ENCODE measurements at places on chromosomes 2 and 18.

GRCh38 chr2:170156592-170156991 lies 21.4 kb upstream of the MYO3B start:
- no peak for DNase-seq

GRCh38 chr2:83596592-83597282 lies 862.3 kb downstream of the SUCLG1 start:
- no peak for DNase-seq

DNA sequence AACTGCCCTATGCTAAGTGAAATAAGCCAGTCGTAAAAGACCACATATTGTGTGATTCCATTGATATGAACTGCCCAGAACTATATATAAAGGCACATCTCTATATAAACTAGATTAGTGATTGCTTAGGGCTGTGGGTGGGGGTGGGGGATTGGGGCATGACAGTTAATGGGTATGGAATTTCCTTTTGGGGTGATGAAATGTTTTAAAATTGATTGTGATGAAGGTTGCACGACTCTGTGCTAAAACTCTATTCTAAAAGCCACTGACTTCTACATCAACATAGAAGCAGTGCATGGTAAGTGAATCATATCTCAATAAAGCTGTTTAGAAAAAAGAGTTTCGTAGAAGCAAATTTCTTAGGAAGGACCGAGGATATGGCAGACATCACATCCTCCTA lies 53.0 kb downstream of the CDCA7 start:
- DNase-seq: no peak

- DNase-seq: no peak
Measured at GRCh38 chr2:37706334-37707183, 35.1 kb upstream of the CDC42EP3 start.

- DNase-seq: no peak
Measured at GRCh38 chr18:43559507-43559906, 282.2 kb upstream of the SYT4 start.

- no peak for DNase-seq
Measured at GRCh38 chr18:53747663-53748160, 476.8 kb downstream of the MBD2 start.

DNA sequence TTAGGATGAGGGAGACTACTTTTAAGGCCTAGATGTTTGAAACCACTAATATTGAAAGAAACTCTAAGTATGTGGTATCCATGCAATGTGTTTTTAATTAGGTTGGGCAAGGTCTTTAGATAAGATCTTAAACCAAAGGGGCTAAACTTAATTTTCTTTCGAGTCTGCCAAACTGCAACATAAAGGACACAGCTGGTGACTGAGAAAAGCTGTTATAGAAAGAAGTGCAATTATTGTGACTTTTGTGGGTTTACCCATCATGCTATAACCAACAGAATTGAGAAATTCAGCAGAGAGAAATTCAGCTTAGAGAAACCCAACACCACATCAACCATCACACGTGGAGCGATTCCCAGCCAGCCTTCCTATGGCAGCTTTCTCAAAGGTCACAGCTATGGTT lies 119.5 kb upstream of the LMAN1 start:
- no peak for DNase-seq

- no peak for DNase-seq
Measured at GRCh38 chr2:72932045-72932740, 14.9 kb downstream of the EMX1 start.

DNA sequence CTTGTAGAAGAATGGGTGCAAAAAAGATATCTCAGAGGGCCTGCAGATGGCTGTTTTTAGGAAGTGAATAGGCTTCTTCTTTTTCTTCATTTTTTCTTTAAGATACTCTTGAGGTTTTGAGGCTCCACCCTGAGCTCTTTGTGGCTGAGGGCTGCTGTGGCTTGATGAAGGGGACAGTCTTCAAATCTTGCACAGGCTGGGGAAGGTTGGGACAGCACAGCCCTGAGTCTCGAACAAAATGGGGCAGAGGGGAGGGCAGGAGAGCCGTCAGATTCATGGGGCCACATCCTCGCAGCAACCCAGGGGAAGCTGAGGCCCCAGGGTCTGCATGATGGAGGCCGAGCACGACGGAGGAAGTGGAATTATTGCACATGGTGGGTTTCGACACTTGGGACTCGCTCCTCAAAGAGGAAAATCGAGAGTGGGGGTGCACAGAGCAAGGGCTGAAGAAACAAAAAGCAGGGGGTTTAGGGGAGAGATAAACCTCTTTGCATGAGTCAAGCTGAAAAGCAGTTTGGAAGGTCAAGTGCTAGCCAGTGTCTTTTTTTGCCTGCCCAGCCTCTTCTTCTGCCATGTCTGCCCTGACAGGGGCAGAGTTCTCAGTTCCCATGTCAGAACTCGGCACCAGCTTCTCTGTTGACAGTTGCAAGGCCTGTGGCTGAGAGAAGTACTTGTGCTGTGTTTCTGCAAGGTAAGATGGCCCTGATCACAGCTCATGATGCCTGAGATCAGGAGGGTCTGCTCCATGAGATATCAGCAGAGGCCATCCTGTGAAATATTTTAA lies 19.5 kb downstream of the INPP4A start:
- no peak for DNase-seq

GRCh38 chr2:100877555-100877954 lies 57.6 kb downstream of the NPAS2 start:
- DNase-seq: no peak

DNA sequence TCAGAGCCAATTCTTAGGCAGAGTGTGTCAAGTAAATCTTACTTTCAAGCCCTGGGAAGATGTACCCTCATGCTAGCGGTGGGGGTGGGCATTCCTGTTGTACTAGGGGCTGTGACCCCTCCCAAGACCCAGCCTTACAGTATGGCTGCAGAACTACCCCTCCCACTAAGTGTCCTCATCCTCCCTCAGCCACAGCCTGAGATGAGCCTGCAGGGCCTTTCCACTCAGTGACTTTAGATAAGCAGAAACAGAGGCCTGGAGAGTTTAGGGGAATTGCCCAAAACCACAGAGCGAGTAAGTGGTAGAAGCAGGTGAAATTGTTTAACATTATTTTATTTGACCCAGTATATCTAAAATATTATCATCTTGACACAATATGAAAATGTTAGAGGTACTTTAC lies 36.6 kb downstream of the TTC32 start:
- no peak for DNase-seq

GRCh38 chr18:31710826-31711225 lies 26.4 kb upstream of the B4GALT6 start:
- DNase-seq: no peak

DNA sequence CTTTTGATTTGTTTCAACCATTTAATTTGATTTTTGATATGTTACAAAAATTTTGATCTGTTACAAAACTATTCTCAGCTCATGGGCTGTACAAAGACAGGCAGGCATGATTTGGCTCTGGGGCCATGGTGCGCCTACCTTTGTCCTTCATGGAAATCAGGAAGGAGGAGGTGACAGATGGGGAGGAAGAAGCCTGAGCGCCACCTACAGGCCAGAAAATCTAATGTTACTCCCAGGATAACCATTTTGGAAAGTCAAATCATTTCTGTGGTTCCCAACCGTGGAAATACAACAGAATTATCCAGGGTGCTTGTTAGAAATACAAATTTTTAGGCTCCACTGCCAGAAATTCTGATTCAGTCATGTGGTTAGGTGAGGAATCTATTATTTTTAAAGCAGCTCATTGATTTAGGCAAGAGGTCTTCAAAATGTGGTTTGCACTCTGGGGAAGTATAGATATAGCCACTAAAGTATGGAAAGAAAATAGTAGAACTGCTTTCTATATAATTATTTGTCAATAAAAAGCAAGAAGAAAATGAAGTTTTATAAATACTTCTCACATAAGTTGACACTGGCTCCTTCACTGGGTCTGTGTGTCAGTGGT lies 93.9 kb downstream of the EVA1A start:
- peak; percentile 8 for DNase-seq

- no peak for DNase-seq
Measured at GRCh38 chr2:50727636-50728339, 304.1 kb downstream of the NRXN1 start.

DNA sequence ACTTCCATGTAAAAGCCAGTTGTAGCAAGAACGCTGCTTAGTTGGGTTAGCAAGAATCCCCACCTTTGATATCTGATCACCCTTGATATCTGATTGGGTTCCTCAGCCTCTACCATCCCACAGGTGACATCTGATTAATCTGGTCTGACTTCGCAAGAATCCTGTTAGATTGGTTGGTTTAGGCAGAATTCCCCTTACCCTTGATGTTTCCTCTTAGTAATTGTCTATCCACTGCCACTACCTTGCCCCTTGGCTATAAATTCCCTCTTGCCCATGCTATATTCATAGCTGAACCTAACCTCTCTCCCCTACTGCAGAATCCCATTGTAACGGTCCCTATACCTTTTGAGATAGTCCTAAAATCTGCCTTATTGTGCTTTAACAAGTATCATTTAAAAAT lies 33.1 kb downstream of the PRKRA start:
- no peak for DNase-seq

DNA sequence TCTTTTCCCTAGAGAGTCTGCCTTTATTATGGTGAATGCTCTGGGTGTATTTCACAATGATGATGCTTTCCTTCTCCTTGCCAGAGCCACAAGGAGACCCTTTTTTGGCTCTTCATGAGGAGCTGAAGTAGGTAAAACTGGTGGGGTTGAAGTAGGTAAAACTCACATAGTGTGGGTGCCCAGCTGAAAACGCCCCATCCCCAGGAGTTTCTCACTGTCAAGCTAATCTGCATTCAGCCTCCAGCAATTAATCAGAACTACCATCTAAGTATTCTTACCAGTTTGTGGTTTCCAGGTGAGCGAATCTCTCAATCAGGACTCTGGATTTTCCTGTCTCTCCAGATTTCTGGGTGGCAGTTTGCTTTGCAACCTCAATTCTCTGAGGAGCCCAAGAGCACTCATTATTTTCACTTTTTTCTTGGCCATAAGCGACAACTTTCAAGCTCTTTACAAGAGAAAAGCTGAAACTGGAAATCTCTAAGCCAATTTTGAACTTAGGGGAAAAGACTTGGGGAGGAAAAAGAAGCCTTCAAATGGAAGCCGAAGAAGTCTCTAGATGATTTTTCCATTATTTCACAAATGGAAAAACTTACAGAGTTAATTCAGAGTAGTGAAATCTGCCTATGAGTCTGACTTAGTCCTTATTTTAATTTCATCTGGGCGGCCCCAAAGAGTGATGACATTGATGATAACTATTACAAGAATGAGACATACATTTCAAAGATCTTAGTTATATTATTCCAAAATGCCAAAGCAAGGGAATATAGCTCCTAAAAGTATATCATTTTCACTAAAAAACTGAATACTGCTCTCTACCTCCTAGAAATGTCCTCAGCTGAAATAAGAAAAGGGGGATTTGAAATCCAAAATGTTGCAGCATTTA lies 121.4 kb upstream of the MAP3K20 start:
- DNase-seq: no peak

- DNase-seq: peak; percentile 34
Measured at GRCh38 chr2:188524519-188525113, 232.9 kb downstream of the GULP1 start.

GRCh38 chr2:202718614-202719013 lies 83.8 kb downstream of the FAM117B start:
- DNase-seq: no peak

DNA sequence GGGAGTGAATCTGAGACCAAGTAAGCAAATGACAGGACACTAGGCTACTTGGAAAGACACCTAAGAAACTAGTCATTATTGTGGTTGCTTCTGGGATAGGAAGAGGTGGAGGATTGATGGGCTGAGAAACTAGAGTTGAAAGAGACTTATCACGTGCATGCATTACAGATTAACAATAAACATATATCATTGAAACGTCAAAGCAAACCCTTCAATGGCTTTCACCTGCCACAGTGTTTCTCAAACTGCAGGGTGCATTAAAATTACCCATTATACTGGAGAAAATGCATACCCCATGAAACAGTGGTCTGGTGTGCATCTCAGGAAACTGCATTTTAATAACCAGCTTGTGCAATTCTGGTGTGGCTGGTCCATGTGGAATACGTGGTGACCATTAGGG lies 318.8 kb downstream of the SMAD2 start:
- DNase-seq: no peak

GRCh38 chr2:232588680-232589585 lies 38.4 kb downstream of the EIF4E2 start:
- peak; percentile 54 for DNase-seq

GRCh38 chr18:58175786-58176176 lies 131.8 kb downstream of the NEDD4L start:
- peak; percentile 47 for DNase-seq

GRCh38 chr18:67670024-67670543 lies 153.6 kb upstream of the DSEL start:
- DNase-seq: no peak
